NCI-H1417 (cell line): ENCODE measurements at places on chromosomes 4 and X.

- no peak for DNase-seq
Observed at GRCh38 chr4:57661517-57662090, 551.4 kb upstream of the IGFBP7 start.

GRCh38 chr4:39495446-39496213, 31.6 kb downstream of the UGDH start:
- no peak for DNase-seq

GRCh38 chr4:111209706-111210105, 586.8 kb upstream of the PITX2 start:
- no peak for DNase-seq

GRCh38 chrX:133005042-133005441, 46.6 kb upstream of the HS6ST2 start:
- DNase-seq, result no peak

DNA sequence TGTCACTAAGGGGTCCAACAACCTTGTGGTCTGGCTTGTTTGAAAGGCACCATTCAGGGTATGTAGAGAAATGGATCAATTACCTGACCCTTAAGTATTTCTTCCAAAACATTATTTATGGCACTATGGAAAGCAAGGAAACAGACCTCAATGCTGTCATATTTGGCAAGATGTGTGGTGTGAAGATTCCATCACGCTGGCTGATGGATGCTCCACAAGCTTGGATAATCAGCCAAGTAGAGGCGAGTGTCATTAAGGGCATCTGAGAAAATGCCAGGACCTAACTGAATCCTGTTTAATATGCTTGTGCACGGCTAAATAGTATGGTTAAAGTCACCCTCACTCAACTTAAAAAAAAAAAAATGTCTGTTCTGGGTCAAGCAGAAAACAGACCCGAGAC, 120.7 kb downstream of the COMMD8 start:
- DNase-seq, result no peak

DNA sequence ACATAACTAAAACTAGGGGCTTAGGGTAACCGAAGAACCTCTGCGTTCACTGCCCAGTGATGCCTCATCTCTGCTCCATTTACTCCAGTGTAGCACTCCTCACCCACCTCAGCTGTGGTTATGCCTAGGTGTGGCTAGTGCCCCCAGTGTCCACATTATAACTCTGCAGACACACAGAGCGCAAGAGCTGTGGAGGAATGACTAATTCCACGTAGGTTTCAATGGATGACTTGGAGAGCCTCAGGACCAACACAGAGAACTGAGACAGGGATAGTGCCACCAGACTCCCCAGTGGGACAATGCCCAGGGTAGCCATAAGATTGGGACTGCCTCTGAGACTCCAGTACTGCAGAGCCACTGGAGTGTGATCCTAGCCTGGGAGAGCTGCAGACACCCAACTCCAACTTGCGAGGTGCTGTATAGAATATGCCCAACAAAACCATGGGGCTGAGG, 542.4 kb upstream of the DIPK2B start:
- no peak for DNase-seq

DNA sequence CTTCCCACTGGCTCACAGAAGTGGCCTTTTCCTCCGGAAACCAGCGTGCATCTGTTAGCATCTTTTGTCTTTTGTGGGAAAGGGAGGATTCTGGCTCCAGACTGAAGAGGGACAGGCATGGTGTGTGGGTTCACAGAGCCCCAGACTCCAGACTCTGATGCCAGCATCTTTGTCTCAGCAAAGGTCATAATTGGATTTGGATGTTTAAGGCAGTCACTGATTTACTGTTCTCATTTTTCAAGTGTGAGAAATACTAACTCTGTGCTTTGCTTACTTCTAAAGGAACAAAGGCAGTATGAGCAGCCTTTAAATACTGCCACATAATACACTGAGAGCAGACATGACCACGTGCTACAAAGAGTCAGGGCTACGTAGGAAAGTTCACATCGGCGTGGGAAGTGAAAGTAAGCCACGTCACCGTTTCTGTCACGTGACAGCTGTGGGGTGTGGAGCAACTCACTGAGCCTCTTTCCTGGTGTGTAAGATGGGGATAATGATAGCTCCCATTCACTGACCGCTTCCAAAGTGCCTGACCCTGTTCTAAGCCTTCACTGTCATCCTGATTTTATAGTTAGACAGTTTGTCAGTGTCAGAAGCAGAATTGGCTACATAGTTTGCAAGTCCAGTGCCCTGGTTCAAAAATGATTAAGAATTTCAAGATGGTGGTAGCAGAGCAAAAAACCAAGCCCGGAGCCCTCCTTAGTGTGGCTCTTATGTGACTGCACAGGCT, 24.8 kb upstream of the TMSB4X start:
- no peak for DNase-seq
